ENCODE measurements at places on chromosomes 5 and 9.

DNA sequence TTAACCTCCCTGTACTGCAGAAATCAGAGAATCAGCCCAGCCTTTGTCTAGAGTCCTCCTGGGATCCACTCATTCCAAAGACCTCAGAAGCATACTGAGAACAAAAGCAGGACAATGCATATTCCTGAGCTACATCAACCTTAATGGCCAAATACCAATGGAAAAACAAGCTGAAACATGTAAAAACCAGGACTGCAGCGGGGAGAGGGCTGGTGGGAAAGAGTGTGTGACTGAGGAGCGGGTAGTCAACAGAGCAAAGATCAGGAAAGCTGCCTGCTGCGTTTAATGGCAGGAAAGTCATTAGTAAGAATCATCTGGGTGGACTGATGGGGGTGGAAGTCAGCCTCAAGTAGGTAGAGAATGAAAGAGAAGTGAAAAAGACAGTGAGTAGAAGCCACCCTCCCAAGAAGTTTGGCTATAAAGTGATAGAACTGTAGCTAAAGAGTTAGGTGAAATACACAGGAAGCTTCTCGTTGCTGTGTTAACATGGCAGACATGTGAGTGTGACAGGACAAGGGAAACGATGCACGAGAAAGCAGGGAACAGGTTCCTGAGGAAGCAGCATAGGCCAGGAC lies 88.1 kb downstream of the OTULIN start:
- DNase-seq: no peak

- no peak for DNase-seq
Observed at GRCh38 chr9:115378758-115379157, 260.8 kb upstream of the TNC start.

- no peak for DNase-seq
Observed at GRCh38 chr5:146185161-146185560, 2.7 kb upstream of the LARS1 start.

DNA sequence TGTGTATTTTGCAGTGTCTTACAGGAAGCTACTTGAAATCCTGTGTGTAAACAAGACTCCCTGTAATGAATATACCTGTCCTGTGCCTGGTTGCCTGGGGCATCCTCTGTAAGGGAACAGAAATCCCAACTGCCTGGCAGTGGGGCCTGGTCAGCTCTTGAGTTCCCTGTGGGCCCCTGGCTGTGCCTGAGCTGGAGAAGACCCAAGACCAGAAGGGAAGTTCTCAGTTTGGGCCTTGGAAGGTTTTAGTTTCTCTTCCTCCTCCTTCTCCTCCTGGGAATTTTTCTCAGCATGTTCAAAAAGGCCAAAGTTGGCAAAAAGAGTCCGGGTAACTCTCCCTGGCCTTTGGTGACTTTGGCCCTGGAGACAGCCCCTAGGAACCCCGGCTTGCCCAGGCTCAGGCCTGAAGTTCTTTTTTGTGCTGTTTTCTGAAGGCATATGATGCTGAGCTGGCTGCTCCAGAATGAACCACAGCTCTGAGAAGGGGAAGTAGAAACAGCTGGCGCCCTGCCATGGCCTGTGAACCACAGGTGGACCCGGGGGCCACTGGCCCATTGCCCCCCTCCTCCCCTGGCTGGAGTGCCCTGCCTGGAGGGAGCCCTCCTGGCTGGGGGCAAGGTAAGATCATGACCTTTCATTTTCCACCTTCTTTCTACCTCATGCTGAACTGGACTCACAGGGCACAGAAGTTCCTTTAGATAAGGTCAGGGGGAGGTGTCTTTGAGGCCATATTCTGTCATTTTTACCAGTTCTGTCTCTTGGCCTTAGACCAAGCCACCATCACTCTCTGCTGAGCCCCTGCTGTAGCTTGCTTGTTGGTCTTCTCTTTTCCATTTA lies 5.8 kb downstream of the TMEM268 start:
- no peak for DNase-seq

DNA sequence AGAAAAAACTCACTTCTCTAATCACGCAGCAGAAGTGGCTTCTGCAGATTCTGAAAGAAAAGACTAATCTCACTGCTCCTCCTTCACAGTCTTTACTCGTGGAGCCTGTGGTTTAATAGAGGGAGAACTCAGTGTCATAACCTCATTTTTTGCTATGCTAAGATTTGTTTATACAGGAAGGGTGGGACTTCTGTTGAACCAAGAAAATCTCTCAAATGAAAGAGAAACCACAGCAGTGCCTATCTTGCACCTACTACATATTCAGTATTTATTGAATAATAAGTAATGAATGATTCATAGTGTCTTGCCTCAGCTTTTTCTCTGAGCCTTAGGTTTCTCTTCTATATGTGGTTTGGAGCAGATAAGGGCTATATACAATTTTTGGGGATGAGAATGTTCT lies 136.1 kb upstream of the DMAC1 start:
- no peak for DNase-seq

- no peak for DNase-seq
Observed at GRCh38 chr5:141743866-141744272, 61.8 kb upstream of the ARAP3 start.

- DNase-seq: no peak
Observed at GRCh38 chr5:176912115-176912514, 13.0 kb upstream of the HK3 start.

GRCh38 chr5:72552041-72552557 lies 44.9 kb upstream of the ZNF366 start:
- no peak for DNase-seq

DNA sequence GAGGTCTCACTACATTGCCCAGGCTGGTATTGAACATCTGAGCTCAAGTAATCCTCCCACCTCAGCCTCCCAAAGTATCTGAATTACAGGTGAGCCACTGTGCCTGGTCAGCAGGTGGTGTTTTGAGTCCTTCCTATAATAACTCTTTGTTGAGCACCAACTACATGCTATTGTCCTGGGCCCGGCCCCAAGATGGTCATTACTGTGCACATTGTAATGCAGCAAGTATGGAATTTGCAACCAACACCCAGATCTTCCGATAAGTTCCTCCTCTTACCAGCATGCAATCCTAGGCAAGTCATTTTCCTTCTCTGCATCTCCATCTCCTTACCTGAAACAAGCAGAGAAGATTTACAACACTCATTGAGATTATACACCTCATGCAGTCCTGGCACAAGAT lies 510.3 kb upstream of the KLF4 start:
- no peak for DNase-seq

DNA sequence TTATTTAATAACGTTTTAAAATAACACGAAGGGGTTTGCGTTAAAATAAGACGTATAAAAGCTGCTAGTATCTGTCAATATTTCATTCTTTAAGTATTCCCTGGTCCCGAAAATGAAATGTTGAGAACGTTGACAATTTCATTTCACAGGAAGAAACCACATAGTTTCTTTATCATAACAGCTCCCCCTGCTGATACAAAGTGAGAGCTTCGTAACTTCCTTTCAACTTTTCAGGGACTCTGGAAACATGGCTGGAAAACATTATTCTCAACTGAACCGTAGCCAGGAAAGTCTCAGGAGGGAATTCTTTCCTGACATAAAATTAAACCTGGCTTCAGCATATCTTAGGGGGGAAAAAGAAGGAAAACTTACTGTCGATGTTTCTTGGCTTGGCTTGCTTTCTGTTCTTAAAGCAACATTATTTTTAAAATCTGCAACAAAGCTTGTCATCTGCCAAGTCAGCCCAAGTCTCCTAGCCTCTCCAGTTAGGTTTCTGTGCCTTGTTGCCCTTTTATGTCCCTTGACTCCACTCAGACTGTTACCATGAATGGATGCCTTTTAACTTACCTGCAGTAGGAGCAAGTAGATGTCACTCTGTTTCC lies 122.9 kb upstream of the DAB2 start:
- no peak for DNase-seq
